Activated gamma-delta T cell treated with anti-CD3 and anti-CD28 coated beads, Interleukin-2, amount 50 U/mL, for 16 hours (primary cell): ENCODE measurements at places on chromosomes 6 and 20.

DNA sequence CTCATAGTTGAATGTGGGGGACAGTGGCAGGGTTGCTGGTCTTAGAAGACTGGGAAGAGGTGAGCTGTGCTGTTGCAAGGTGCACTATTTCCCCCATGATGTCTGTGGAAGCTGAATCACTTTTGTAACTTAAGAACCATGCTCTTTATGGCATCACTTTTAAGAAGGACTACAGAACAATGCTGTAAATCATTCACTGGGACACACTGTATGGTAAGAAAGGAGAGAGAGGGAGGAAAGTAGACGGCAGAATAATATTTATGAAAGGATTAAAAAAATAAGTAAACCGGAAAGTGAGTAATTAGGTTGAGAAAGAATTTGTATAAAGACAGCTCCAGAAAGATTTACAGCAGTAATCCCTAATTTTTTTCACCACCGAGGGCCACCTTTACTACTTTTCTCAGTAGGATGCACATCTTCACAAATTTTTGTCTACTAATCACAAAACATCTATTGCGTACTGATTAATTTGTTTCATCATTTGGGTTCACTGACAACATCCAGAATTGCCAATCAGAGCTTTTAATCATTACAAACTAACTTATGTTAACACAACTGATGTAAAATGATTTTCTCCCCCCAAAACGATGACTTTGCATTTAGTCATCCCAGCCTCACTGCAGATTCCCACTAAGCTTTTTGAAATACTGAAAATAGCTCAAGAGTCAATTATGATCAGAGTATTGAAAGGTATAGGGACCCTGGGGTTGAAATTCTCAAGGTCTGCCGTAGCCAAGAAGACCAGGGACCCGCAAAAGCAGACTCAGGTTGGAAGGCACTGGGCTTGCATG lies 560.7 kb upstream of the NOX3 start:
- no peak for DNase-seq

- DNase-seq = no peak
Observed at GRCh38 chr20:49161428-49162152, 26.5 kb downstream of the STAU1 start.

- DNase-seq = no peak
Observed at GRCh38 chr20:1631309-1632151, 11.7 kb upstream of the SIRPB1 start.

- DNase-seq = no peak
Observed at GRCh38 chr6:38021029-38021428, 201.5 kb downstream of the ZFAND3 start.

DNA sequence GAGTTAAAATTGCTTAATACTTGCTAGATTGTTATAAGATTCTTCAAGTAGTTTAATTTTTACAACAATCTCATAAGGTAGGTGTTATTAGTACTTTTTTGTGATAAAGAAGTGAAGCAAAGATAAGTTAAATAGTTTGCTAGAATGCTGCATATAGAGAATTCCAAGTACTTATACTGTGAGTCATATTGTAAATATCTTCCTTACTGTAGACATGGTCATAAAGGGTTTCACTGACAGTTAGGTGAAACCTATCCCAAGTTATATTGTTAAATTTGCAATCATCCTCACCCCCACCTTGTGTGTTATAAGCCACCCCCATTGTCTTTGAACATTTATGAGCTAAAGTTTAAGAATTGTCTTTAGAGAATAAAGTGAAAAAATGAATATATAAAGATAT lies 142.0 kb downstream of the FAM83B start:
- DNase-seq = no peak

DNA sequence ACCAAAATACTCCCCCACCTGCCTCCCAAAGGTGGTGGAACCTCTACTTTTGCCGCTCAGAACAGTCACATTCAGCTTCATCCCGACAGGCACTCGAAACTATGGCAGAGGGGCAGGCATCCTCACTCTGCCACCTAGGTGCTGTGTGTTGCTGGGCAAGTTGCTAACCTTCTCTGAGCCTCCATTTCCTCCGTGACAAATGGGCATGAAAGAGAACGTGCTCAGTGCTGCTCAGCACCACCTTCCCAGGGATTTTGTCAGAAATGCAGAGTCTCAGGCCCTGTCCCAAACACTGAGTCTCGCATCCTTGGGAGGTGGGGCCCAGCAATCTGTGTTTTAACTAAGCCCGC lies 18.1 kb downstream of the ANKRD60 start:
- DNase-seq = no peak

- no peak for DNase-seq
Observed at GRCh38 chr6:135465903-135466302, 31.6 kb downstream of the AHI1 start.

DNA sequence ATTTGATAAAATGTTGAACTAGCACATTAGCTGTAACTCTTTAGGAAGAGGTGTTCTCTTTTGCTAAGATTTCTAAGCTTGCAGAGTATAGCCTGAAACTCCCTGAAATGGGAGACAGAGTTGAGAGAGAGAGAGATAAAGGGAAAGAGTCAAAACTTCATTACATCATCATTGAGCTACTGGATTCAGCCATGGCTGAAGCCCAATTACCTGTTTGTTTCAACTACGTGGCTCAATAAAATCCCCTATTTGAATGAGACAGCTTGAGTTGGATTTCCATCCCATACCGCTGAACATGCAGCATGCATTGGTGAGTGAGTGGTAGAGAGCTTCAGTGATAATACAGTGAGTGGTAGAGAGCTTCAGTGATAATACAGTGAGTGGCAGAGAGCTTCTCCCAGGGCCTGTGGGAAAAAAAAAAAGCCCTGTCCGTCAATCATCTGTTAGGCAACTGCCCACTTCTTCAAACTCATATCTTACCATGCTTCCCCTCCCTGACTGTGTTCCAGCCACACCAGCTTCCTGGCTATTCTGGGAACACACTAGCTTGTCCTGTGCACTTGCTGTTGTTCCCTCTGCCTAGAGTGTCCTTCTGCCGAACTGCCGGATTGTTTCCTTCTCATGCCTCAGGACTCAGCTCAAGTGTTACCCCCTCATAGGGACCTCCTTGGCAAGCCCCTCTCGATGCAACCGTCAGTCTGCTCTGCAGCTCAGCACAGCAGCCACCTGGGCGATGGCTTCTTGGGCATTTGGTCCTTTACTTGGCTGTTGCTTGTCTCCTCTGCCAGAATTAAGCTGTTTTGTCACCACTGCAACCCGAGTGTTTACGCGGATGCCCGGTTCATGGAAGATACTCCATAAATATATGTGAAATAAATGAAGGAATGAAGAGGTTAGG lies 91.3 kb upstream of the EYA2 start:
- no peak for DNase-seq

- no peak for DNase-seq
Observed at GRCh38 chr6:166712286-166713228, 85.5 kb upstream of the RPS6KA2 start.

DNA sequence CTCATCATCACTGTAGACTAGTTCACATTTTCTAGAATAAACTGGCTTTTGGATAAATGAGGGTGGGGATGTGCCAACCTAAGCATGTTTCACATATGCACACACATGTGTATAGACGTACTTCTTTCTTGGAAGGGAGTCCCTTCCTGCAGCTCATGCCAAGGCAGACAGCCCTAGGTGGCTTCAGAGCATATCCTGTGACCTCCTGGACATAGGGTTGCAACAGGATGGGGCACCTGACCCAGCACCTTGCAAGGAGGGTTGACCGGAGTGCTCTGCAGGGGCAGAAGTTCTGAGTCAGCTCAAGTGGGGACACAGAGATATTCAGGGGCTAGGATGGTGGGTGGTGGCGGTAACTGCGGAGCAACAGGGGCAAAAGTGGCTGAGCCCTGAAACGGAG lies 68.6 kb upstream of the RALGAPA2 start:
- no peak for DNase-seq

- no peak for DNase-seq
Observed at GRCh38 chr20:40462566-40462965, 226.5 kb downstream of the MAFB start.

DNA sequence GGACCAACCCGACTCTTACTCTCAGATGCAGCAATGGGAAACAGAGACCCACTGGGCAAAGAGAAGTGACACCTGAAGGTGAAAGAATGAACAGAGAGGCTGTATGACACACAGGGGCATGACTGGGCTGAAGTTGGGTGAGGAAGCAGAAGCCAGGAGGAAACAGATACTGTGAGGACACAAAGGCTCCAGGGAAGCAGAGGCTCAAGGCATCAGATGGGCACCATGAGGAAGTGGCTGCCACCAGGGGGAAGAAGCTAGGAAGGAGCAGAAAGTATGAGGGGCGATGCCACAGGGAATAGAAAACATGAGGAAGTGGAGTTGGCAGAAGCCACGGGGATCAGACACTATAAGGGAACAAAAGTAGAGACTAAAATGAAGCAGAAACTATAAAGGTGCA lies 30.9 kb upstream of the OCSTAMP start:
- no peak for DNase-seq
